CD4-positive, alpha-beta T cell treated with Interleukin-4 for 4 hours (primary cell): ENCODE measurements at places on chromosomes 4 and X.
A peak's percentile ranks its signal among the peaks of the same experiment; 100 is the strongest.

GRCh38 chrX:149516604-149517003 lies 11.5 kb upstream of the IDS start:
- no peak for DNase-seq

- no peak for DNase-seq
Observed at GRCh38 chrX:11733614-11734013, 24.4 kb upstream of the MSL3 start.

DNA sequence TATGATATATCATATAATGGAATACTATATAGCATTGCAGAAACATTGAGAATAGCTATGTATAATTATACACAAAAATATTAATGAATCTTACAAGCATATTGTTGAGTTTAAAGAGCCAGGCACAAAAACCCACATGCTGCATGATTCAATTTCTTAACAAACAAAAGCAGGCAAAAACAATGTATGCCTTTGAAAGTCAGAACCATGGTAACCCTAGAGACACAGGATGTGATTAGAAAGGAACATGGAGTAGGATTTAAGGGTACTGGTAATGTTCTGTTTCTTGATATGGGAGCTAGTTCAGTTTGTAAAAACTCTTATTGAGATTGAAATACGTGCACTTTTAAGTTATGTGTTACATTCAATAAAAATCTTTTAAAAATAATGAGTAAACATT lies 21.5 kb downstream of the CXCL8 start:
- DNase-seq = no peak

- no peak for DNase-seq
Observed at GRCh38 chr4:138911909-138912703, 103.5 kb upstream of the NOCT start.

DNA sequence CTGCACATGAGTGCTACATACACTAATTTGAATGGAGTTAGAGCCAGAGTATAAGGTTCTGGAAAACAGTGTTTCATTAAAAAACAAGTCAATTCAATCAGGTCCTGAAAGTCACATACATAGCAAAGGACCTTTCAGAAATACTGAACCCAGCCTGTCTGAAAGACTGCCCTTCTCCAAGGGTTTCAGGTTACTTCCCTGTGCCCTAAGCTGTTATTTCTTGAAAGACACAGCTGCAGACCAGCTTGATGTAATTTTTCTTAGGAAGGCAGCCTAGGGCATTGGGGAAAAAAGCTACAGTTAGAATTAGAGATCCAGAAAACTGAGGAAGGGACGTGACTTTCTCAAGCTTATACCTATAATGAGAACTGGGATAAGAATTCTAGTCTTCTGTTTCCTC lies 155.9 kb upstream of the MAOA start:
- DNase-seq = no peak

GRCh38 chr4:55568905-55569504 lies 22.3 kb upstream of the CLOCK start:
- DNase-seq = no peak

- DNase-seq = no peak
Observed at GRCh38 chrX:56569378-56570057, 6.1 kb downstream of the UBQLN2 start.

- no peak for DNase-seq
Observed at GRCh38 chr4:181601103-181601502, 642.1 kb upstream of the TENM3 start.

GRCh38 chr4:122616915-122617596 lies 3.8 kb downstream of the IL21 start:
- DNase-seq = no peak

DNA sequence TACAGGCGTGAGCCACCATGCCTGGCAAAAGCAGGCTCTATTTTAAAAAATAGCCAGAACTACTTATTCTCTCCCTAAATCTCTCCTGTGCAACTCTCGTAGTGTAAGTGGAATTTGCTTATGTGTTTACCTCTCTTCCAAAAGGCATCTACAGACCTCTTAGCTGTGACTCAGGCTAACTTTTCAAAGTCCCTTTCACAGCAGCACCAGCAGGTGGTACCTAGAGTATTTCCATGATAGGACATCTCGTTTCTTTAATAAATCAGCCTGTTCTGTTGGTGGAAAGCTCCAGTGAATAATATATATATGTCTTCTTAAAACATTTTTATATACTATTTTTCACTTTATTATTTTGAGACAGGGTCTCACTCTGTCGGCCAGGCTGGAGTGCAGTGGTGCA lies 89.0 kb downstream of the NSUN7 start:
- no peak for DNase-seq

DNA sequence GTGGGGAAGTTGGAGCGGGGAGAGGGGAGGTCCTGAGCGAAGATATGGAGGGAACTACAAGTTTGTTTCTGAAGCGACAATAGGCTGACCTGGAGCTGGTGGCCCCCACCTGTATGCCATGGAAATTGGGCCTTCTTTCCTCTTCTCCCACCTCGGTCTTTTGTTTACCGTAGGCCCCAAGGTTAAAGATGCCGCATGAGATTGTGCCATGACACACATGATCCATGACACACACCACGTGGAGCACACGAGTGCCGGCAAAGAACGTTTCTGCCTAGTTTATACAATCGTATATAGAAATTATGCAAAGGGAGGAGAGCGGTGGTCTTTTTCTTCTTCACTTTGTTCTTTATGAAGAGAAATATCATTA lies 408 bp downstream of the TMEM33 start:
- no peak for DNase-seq

GRCh38 chr4:147633113-147633512 lies 15.9 kb downstream of the TMEM184C start:
- DNase-seq = no peak

DNA sequence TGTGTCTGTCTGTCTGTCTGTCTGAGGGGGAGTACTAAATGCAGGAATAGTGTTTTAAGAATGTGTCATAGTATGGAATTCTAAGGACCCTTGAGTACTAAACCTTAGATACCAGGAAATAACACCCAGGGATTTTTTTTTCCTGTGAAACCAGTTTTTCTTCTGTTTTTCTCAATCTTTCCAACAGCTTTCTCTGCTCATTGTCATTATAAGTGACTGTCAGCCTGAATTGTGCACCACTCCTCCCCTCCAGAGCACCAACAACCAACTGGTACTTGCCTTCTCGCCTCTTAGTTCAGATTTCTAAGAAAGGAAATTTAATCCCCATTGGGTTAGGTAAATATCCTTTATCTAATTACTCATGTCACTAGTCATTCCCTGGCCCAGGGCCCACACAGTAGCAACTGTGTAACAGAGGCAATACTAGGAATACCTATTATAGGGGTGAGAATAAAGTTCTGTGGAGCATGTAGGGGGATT lies 320.6 kb downstream of the ADGRL3 start:
- no peak for DNase-seq

DNA sequence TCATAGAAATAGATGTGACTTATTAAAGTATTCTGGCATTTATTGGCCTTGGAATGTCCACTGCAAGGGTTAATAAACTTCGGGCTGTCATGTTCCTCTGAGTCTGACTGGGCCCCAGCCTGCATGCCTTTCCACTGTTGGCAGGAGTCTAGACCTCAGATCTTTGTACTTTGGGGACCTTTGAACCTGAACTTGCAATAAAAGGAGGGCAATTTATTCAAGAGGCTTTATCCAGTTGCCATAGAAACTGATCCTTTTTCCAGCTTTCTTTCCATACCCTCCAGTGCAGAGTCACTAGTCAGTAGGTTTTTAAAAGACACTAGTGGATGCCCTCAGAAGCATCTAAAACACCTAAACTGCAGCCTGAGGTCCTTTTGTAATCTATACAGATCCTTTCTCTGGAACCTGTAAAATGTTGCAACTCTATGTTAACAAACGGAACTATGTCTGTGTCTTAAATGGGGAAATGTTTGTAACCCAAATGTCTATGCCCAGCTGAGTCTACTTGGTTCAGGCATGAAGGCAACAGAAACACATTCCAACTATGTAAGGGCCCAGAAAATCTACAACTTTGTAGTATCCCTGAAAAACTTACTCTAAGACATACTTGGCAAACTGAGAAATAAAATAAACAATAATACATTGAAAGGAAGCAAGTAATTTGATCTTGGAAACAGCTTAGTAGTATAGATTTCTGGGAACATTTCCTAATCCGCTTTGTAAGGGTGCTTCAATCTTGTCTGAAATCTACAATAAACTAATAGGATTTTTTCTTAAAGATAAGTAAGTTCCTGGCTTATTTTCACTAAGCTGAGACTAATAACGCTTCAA lies 41.5 kb downstream of the SOWAHB start:
- no peak for DNase-seq

- no peak for DNase-seq
Observed at GRCh38 chr4:83115656-83116285, 1.2 kb upstream of the PLAC8 start.

DNA sequence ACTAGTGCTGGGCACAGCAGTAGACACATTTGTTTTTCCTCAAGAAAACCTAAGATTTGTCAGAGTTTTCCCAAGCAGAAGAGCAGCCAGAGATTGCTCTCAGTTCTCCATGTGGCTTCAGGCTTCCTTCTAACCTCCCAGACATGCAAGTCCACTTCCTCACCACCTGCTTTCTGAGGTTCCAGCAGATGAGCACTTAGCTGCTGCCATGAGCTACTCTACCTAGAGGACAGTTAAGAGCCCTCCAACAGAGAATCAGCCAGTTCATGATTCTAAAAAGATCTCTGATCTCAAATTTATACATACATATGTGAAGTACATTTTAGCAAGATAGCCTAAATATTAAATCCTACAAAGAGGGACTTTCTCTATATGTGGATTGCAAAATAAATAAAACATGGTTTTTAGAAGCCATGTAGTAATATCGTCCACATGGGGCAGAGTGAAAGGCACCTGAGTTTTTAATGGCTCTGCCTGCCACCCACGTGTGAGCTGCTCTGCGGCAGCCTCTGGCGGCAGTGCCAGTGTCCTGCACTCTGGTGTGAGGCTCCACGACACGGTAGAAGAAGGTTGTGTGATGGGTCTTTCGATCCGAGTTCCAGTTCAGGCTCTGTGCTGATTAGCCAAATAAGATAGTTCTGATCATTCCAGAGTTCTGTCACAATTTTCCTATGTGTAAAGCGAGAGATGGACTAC lies 10.3 kb downstream of the CYP4V2 start:
- DNase-seq = peak; percentile 59

GRCh38 chrX:104669063-104669462 lies 103.1 kb downstream of the IL1RAPL2 start:
- DNase-seq = no peak

DNA sequence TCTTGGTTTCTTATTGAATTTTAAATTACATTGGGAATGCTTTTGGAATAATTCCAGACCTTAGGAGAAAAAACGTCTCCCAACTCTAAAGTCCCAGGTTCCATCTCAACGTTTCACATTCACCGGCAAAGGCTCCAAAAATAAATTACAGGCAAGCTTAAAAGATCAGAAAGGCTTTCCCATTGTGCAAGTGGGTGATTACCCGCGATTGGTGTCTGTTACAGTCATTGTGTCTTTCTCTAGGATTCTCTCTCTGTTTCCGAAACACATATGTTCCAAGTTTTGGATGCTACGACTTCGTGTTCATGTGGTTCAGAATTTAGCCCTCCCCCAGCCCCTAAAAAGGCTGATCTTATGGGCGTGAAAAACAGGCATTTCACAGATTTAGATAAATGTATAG lies 41.8 kb downstream of the PALLD start:
- DNase-seq = no peak

DNA sequence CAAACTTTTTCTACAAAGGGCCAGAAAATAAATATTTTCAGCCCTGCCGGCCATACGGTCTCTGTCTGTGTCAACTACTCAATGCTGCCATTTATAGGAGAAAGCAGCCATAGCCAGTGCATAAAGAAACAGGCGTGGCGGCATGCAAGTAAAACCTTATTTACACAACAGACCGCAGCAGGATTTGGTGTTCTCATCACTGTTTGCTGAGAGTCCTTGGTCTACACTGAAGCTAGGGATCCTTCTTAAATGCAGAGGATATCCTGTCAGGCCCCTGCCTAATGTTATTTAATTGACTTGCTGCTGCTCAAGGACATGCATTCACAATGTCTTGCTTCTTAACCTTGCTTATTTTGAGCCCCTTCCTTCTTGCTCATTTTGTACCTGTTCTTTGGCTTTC lies 54.7 kb downstream of the CPE start:
- no peak for DNase-seq

DNA sequence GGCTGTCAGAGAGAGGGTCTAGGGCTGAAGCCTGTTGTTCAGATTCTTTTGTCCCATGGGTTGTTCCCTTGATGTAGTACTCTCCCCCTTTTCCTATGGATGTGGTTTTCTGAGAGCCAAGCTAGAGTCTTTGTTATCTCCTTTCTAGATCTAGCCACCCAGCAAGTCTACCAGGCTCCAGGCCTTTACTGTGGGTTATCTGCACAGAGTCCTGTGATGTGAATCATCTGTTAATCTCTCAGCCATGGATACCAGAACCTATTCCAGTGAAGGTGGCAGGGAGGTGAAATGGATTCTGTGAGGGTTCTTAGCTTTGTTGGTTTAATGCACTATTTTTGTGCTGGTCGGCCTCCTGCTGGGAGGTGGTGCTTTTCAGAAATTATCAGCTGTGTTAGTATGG lies 109.5 kb downstream of the PRR32 start:
- no peak for DNase-seq

DNA sequence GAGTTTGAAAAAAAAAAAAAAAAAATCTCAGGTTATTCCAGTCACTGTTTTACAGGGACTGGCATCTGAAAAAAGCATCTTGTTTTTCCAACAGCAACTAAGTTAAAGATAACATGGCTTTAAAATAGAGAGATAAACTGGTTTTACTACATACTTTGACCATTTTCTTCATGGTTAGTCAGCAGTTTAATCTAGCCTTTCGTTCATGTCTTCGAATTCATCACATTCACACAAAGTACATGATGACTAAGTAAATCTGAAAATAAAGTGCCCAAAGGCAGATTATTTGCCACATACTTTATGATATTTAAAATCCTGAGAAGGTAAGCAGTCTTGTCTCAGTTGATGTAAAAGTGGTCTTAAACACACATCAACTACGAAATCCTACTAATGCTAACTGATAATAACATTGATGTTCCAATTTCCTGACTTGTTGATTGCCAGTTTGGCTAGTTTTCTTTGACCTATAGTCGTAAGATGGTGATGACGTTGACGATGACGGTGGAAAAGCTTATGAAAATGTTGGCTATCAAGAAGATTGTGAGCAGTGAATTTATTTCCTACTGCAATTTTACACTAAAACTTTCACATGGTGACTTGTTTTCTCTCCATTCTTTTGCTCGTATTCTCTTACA lies 540.5 kb upstream of the BOD1L1 start:
- DNase-seq = no peak

GRCh38 chr4:6516281-6516680 lies 43.9 kb upstream of the PPP2R2C start:
- DNase-seq = no peak

DNA sequence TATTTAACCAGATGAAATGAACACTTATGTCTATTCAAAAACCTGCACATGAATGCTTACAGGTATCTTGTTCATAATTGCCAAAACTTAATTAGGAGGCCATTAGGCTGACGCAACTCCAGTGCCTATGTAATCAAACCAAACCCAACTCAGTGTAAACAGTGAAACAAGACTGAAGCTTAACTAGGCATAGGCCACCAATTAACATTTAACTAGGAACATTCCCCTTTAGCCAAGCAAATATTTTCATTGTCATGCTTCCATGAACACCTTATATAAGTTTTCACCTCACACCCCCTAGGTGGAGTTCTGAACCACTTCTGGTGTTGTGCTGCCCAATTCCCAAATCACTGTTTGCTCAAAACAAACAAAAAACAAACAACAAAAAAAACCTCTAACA lies 686.0 kb downstream of the STPG2 start:
- DNase-seq = no peak

- no peak for DNase-seq
Observed at GRCh38 chr4:10034136-10034535, 12.8 kb upstream of the SLC2A9 start.

GRCh38 chr4:76984788-76985211 lies 35.2 kb downstream of the SEPTIN11 start:
- DNase-seq = no peak

- DNase-seq = peak; percentile 6
Observed at GRCh38 chr4:114386637-114387233, 211.9 kb upstream of the UGT8 start.
